ENCODE measurements at places on chromosomes 3 and 15. TPM values are rescaled to one million over a fixed set of nuclear protein-coding genes. Genes with fewer than 3 reads are reported as not detected.

- no peak for DNase-seq
Observed at GRCh38 chr15:72203507-72203837, 5.9 kb upstream of the GRAMD2A start.

- DNase-seq: peak; percentile 94
Observed at GRCh38 chr15:41621200-41622193, 38.7 kb upstream of the MGA start.

DNA sequence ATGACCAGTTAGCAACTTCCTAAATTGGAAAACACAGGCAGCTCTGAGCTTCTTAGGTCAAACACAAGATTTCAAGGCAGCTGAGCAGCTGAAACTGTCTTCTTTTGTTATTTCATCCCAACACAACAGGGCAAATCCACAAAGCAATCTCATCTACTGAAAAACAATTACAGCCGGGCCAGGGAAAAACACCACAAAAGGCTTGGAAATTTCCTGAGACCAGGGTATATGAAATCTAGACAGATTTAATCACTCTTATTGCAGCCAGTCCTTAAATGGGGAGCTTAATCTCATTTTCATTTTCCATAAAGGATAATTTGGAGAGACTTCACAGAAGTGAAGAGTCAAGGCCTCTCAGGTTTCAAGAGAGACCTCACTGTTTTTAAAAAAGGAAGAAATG, 181.8 kb downstream of the SSR3 start:
- no peak for DNase-seq

GRCh38 chr15:42078903-42079302, 15.5 kb downstream of the PLA2G4D start:
- no peak for DNase-seq

GRCh38 chr3:50135964-50136363, 19.2 kb upstream of the SEMA3F start:
- no peak for DNase-seq

GRCh38 chr3:177199206-177199760, 2.0 kb upstream of the TBL1XR1 start:
- DNase-seq: no peak

- no peak for DNase-seq
Observed at GRCh38 chr15:65212097-65212496, 824 bp upstream of the CILP start.

DNA sequence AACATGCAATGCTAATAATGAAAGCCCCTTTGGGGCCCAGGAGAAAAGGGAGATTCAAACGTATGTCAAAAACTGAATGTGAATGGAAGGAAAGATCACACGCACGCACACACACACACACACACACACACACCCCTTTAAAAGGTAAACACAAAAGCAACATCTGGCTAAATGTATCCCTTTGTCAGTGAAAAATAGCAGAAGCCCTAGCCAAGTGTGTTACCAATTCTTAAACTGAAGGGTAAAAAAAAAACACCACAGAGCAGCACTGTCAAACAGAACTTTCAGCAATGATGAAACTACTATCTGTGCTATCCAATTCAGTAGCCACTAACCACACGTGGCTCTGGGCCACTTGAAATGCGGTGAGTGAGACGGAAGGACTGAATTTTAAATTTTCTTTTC, 4.9 kb downstream of the RFTN1 start:
- no peak for DNase-seq

GRCh38 chr3:177603148-177603603, 405.9 kb upstream of the TBL1XR1 start:
- DNase-seq: no peak

DNA sequence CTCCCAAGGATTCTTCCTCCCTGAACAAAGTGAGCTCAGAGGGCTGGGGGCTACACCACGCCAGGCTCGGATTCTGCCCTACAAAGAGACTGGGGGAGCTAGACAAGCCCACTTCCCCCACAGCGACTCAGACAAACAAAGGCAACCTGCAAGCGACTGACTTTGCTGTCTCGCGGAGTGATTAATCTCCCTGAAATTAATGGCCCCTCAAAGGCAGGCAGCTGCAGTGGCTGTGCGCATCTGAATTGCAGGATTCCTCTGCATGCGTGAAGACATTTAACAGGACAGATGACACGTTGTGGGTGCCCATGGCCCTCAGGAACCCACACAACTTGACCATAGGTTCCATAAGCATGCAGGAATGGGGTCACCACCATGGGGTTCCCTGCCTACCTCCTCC, 18.4 kb downstream of the CTXND1 start:
- DNase-seq: peak; percentile 87

DNA sequence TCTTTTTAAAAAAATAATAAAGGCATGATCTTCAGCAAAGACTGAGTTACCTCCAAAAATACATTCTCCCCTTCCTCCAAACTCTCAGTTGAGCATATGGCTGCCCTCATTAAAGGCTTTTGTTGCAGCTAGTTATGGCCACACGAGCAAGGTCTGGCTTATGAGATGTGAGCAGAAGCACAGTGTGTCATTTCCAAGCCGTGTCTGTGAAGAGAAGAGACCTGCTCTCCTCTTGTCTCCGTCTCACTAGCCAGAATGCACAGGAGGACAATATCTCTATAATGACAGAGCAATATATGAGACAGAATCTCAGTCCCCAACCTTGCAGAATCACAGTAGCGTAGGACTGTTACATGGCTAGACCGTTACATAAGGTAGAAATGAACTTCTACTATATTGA, 152.3 kb downstream of the MAGI1 start:
- DNase-seq: no peak

DNA sequence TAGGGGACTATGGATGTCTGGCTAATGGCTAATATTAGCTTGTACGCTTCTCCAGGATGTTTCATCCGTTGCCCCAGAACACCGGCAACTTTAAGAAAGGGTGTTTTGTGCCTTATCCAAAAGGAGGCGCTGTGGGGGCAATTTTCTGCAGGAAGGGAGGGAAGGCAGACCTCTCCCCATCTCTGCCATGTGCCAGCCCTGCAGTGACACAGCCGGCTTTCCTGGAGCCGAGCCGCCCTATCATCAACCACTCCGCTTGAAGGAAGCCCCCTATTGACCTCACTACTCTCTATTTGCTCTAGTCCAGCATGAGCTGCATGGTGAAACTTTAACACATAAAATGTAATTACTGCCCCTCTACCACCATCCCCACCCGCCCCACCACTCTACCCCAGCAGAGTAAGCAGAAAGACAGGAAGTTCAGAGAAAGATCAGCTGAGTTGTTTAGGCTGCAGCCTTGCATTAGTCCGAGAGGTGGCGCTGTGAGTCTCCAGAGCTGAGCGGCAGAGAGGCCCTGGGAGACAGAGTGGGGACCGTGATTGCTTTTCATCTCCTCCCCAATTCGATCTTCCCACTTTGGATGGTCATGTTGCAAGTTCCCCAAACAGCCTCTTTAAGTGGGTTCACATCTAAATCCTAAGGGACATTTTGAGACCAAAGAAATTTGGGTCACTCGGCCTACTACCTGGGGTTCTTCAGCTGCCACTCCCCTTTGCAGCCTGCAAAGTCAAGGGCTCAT, 24.5 kb upstream of the RAD18 start:
- DNase-seq: peak; percentile 81

DNA sequence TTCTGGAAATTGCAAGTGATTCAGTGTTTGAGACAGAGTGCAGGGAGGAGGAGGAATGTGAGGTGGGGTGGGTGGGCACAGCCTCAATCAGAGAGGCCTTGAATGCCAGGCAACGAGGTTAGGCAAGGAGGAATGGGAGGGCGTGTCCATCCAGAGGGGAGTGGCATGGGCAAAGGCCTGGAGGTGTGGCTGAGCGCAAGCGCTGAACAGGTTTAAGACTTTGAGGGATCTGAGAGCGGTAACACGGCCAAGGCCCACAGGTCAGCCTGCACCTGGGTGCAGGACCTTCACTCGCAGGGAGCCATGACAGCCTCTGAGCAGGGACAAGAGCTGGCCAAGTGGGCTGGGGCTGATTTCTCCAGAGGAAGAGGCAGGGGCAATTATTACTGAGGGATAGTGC, 125.9 kb downstream of the TPRA1 start:
- DNase-seq: no peak

- no peak for DNase-seq
Observed at GRCh38 chr3:187963677-187964385, 190.1 kb upstream of the LPP start.

DNA sequence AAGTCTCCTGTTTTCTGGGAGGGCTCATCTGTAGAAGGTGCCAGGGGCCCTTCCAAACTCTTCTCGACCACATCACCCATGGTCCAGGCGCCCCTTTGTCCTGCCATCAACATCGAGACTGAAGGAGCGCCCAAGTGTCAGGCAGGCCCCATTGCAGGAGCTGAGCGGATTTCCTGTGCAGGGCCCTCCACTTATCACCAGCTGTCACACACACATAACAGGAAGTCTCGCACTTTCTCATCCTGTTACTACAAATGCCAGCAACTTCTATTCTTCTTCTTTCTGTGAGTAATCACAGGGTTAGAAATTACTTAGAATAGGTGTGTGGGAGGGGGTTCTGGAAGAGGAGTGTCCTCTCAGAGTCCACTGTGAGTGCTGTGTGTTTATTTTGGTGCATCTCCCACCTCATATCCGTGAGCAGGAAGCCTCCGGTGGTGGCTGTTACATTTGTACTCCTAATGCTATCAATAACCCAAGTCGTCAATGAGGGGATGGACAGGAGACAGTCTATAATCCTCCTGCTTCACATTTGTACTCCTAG, at the start of gene KLHL6:
KLHL6 (minus strand) TSS at position 166 of the 541 bp plus-strand sequence; CDS start at position 113, 53 bp downstream.
- DNase-seq: no peak

DNA sequence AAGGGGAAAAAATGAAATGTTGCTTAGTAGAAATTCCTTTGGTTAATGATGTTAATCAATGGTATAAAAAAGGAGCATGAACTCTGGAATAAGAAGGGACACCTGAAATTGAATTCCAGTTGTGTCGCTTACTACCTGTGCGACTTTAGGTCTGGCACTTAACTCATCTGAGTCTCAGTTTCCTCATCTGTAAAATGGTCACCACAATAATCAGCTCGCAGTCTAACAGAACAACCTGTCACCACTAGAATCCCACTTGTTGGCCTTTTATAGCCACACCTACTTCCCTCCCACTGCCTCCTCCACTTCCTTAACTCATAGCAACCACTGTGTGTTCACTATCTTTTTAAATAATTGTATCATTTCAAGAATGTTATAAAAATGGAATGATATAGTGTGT, 2.5 kb downstream of the PLAAT1 start:
- no peak for DNase-seq

- DNase-seq: no peak
Observed at GRCh38 chr3:148999806-149000205, 8.5 kb downstream of the GYG1 start.

GRCh38 chr3:15659254-15659975, 57.9 kb downstream of the BTD start:
- no peak for DNase-seq

GRCh38 chr3:127157171-127157828, 35.6 kb upstream of the PRR23E start:
- DNase-seq: no peak

- no peak for DNase-seq
Observed at GRCh38 chr3:136750897-136751315, 1.3 kb downstream of the STAG1 start.

DNA sequence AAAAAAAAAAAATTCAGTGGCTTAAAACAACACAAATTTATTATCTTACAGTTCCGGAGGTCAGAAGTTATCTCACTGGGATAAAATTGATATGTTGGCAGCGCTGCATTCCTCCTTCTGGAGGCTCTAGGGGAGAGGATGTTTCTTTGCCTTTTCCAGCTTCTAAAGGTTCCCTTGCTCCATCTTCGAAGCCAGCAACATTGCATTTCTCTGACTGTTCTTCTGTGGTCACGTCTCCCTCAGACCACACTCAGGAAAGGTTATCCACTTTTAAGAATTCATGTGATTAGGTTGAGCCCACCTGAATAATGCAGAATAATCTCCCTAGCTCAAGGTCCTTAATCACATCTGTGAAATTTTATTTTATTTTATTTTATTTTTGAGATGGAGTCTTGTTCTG, 23.4 kb upstream of the ACAP2 start:
- no peak for DNase-seq

The CRABP1 gene
- total RNA-seq: not detected

The RLBP1 gene
- total RNA-seq: not detected

The IL17RB gene
- total RNA-seq: 27.7 TPM

The MFN1 gene
- total RNA-seq: 50.2 TPM

The CCDC54 gene
- total RNA-seq: not detected

The C3orf20 gene
- 0.16 TPM for total RNA-seq

The ADIPOQ gene
- not detected for total RNA-seq

Measured in kidney (tissue), 22 donors.